ENCODE measurements at places on chromosomes 7 and 10. TPM values are rescaled to one million over a fixed set of nuclear protein-coding genes. Genes with fewer than 3 reads are reported as not detected.

The VAX1 gene
- not detected for total RNA-seq

The PLXDC2 gene
- 0.86 TPM for total RNA-seq

The FFAR4 gene
- total RNA-seq: not detected

The BTBD16 gene
- total RNA-seq: not detected

The FKBP9 gene
- 0.83 TPM for total RNA-seq

DNA sequence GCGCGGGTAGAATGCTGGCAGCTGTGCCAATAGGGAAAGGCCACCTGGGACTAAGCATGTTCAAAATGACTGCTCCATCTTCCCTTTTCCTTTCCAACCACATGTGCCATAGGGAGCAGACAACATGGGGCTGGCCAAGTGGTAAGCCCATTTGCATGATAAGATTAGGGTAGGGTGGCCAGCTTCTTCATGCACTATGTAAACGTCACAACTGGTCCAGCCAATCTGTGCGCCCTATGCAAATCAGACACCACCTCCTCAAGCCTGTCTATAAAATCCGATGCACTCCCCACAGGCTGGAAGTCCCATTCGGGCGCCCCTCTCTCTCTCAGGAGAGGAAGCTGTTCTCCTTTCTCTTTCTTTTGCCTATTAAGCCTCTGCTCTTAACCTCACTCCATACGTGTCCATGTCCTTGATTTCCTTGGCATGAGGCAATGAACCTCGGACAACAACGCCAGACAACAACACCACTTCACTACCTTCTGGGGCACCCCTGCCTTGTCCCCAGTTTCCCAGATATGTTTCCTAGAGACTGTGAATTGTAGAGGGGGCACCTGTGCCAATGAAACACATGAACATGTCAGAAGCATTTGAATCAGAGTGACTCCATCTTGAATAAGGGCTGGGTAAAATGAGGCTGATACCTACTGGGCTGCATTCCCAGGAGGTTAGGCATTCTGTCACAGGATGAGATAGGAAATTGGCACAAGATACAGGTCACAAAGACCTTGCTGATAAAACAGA lies 19.1 kb upstream of the EXOC6 start:
- peaks cover 12% of the 10 kb centered on the region for H3K4me1 ChIP-seq
- no peaks in the 10 kb centered on the region for H3K27me3 ChIP-seq
- H3K36me3 ChIP-seq: no peaks in the 10 kb centered on the region
- no peak for DNase-seq
- H3K27ac ChIP-seq: no peak overlapping the region

DNA sequence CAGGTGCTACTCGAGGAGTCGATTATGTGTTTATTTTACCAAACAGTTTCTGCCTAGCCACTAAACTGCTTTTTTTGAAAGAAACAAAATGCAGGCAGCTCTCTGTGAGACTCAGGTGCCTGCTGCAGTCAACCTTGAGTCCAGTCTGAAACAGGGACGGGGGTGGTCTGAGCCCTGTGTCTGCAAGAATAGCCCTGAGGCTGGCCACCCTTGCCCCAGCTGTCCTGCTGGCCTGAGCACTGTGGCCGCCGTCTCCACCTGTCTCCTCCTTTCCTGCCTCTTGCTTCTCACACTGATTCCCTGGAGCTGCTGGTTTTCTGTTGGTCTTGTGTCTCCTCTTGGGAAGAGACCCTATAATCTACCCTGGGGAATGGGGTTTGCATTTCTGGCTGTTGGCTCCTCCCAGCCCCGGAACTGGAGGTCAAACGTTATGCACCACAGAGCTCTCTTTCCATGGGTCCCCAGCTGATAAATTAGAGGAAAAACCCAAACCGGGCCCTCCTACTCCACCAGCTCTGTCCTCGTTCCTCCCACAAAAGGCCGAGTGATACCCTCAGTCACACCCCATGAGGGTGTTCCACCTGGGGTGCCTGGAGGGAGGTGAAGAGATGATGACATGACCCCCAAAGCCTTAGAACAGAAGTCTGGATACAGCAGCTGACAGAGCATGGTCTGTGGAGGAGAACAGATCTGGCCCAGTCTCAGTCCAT lies 15.0 kb upstream of the SLC18A3 start:
- peaks cover 3% of the 10 kb centered on the region for H3K4me1 ChIP-seq
- DNase-seq: no peak
- peaks cover 21% of the 10 kb centered on the region for H3K27me3 ChIP-seq
- H3K27ac ChIP-seq: no peak overlapping the region
- no peaks in the 10 kb centered on the region for H3K36me3 ChIP-seq

DNA sequence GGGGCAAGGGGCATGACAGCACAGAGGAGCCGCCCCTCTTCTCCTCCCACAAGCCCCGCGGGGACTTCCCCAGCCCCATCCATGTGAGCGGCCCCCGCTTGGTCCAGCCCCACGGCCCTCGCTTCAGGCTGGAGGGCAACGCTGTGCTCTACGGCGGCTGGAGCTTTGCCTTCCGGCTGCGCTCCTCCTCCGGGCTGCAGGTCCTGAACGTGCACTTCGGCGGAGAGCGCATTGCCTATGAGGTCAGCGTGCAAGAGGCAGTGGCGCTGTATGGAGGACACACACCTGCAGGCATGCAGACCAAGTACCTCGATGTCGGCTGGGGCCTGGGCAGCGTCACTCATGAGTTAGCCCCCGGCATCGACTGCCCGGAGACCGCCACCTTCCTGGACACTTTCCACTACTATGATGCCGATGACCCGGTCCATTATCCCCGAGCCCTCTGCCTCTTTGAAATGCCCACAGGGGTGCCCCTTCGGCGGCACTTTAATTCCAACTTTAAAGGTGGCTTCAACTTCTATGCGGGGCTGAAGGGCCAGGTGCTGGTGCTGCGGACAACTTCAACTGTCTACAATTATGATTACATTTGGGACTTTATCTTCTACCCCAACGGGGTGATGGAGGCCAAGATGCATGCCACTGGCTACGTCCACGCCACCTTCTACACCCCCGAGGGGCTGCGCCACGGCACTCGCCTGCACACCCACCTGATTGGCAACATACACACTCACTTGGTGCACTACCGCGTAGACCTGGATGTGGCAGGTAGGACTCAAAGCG lies 5.1 kb downstream of the AOC1 start:
- H3K4me1 ChIP-seq: no peaks in the 10 kb centered on the region
- H3K36me3 ChIP-seq: no peaks in the 10 kb centered on the region

GRCh38 chr7:20129920-20130319 lies 87.3 kb downstream of the MACC1 start:
- no peak overlapping the region for H3K4me3 ChIP-seq
- no peaks in the 10 kb centered on the region for H3K36me3 ChIP-seq
- DNase-seq: no peak
- H3K27me3 ChIP-seq: peaks cover 2% of the 10 kb centered on the region

GRCh38 chr10:86042161-86042560 lies 324.4 kb downstream of the GRID1 start:
- H3K36me3 ChIP-seq: no peaks in the 10 kb centered on the region
- no peak overlapping the region for H3K27ac ChIP-seq
- H3K4me1 ChIP-seq: peaks cover 5% of the 10 kb centered on the region
- DNase-seq: no peak

DNA sequence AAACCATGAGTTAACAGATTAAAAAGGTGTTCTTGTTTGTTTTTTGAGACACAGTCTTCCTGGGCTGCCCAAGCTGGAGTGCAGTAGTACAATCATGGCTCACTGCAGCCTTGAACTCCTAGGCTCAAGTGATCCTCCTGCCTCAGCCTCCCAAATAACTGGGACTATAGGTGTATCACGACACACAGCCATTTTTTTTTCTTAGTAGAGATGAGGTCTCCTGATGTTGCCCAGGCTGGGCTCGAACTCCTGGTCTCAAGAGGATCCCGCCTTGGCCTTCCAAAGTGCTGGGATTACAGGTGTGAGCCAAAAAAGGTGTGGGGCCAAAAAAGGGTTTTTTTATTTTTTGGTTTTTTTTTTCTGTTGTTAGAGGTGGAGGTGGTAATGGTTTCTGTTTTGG lies 29.3 kb downstream of the KMT2C start:
- H3K36me3 ChIP-seq: peaks cover 6% of the 10 kb centered on the region
- no peak overlapping the region for H3K4me3 ChIP-seq
- no peak for DNase-seq
- no peak overlapping the region for H3K27ac ChIP-seq
- no peaks in the 10 kb centered on the region for H3K4me1 ChIP-seq

GRCh38 chr10:50937230-50937907 lies 51.9 kb upstream of the A1CF start:
- H3K27me3 ChIP-seq: peaks cover 4% of the 10 kb centered on the region
- no peaks in the 10 kb centered on the region for H3K36me3 ChIP-seq
- no peak overlapping the region for H3K27ac ChIP-seq
- DNase-seq: no peak
- no peaks in the 10 kb centered on the region for H3K4me1 ChIP-seq
- H3K4me3 ChIP-seq: no peak overlapping the region

GRCh38 chr7:158042156-158042880 lies 545.3 kb downstream of the PTPRN2 start:
- H3K27me3 ChIP-seq: no peaks in the 10 kb centered on the region
- no peaks in the 10 kb centered on the region for H3K4me1 ChIP-seq

GRCh38 chr7:57308631-57309408 lies 141.2 kb upstream of the ZNF716 start:
- no peak for DNase-seq
- no peaks in the 10 kb centered on the region for H3K4me1 ChIP-seq
- no peak overlapping the region for H3K27ac ChIP-seq
- H3K4me3 ChIP-seq: no peak overlapping the region

- H3K27me3 ChIP-seq: peaks cover 33% of the 10 kb centered on the region
- no peaks in the 10 kb centered on the region for H3K36me3 ChIP-seq
- no peaks in the 10 kb centered on the region for H3K4me1 ChIP-seq
- H3K27ac ChIP-seq: no peak overlapping the region
- H3K4me3 ChIP-seq: no peak overlapping the region
Observed at GRCh38 chr10:4677296-4678021, 148.5 kb upstream of the AKR1E2 start.

GRCh38 chr7:73549176-73549575 lies 8.3 kb downstream of the BCL7B start:
- no peak for DNase-seq
- H3K4me1 ChIP-seq: peaks cover 15% of the 10 kb centered on the region
- H3K4me3 ChIP-seq: no peak overlapping the region
- peak overlapping the region; percentile 36 for H3K27ac ChIP-seq
- H3K36me3 ChIP-seq: peaks cover 31% of the 10 kb centered on the region
- H3K27me3 ChIP-seq: no peaks in the 10 kb centered on the region

- no peaks in the 10 kb centered on the region for H3K27me3 ChIP-seq
- H3K36me3 ChIP-seq: no peaks in the 10 kb centered on the region
- no peak for DNase-seq
- H3K4me1 ChIP-seq: no peaks in the 10 kb centered on the region
Observed at GRCh38 chr10:106935978-106936451, 228.5 kb downstream of the SORCS1 start.

DNA sequence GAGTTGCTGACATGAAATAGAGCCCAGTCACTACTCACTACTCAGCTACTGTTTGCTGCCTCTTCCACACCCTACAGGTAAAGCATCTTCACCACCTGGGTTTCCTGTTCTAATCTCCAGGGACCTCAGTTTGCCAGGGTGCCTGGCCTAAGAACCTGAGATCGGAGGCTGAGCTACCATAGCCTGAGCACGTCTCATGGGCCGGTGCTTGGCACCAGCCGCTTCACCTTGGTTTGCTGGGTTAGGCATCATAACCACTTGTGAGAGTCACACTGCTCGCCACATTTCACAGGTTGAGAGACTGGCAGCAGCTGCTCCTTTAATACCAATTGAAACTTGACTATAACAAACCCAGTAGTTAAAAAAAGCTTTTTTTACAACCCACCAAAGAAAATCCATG lies 75.1 kb downstream of the EMX2 start:
- no peak overlapping the region for H3K27ac ChIP-seq
- H3K27me3 ChIP-seq: peaks cover 6% of the 10 kb centered on the region
- H3K4me3 ChIP-seq: no peak overlapping the region
- H3K36me3 ChIP-seq: no peaks in the 10 kb centered on the region

DNA sequence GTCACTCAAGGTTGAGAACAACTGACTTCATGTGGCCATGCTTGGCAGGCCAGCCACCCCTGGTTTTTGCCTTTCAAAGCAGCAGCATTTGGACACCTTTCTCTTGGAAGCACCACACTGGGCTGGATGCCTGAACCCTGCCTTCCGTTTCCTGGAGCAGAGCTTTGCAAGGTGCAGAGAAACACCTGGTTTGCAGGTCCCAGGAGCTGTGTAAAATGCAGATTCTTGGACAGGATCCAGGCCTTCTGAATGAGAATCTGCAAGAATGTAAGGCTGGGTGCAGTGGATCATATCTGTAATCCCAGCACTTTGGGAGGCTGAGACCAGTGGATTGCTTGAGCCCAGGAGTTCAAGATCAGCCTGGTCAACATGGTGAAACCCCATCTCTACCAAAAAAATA lies 18.0 kb upstream of the DUSP5 start:
- DNase-seq: no peak
- no peak overlapping the region for H3K4me3 ChIP-seq
- H3K27me3 ChIP-seq: peaks cover 4% of the 10 kb centered on the region
- H3K36me3 ChIP-seq: no peaks in the 10 kb centered on the region

DNA sequence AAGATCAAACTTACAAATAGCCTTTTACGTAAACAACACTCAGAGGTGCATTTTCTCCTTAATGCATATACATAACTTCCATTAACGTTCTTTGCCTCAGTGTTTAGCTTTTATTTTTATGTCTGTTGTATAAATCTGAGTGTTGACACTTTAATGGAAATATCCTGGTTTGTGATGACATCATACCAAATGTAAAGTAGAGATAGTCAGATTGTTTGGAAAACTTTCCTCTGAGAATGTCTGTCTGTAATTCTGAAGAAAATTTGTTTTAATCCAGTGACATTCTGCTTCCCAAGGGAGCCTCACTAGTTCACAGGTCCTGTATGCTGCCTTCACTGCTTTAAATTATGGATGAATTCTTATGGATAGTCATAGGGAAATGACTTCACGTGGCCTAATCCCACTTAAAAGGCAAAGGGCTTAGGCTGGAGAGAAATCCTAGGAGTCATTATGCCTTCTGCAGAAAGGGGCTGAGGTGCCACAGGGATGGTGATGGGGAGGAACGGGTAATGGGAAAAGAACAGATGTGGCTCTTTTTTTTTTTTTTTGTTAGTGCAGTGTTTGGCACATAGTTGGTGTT lies 93.2 kb downstream of the DNAJB9 start:
- H3K27me3 ChIP-seq: peaks cover 7% of the 10 kb centered on the region
- DNase-seq: no peak
- no peaks in the 10 kb centered on the region for H3K4me1 ChIP-seq
- no peak overlapping the region for H3K27ac ChIP-seq
- no peaks in the 10 kb centered on the region for H3K36me3 ChIP-seq
- H3K4me3 ChIP-seq: no peak overlapping the region

DNA sequence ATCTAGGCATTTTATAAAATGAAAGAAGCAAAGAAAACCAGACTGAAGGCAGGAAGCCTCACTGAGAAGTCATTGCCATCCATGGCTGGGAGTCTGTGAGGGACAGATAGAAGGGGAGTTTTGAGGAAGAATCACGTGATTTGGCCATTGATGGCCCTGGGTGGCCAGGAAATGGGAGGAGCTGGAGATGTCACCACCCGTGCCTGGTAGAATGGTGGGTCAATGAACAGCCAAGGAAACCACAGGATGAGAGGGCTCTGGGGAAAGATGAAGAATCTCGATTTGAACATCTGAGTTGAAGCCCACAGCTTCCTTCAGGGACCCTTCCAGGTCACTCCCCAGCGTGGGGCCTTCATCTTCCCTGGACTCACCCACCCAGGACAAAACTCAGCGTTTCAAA lies 103.3 kb upstream of the CHST15 start:
- peaks cover 3% of the 10 kb centered on the region for H3K4me1 ChIP-seq
- H3K27me3 ChIP-seq: peaks cover 15% of the 10 kb centered on the region
- no peak overlapping the region for H3K27ac ChIP-seq
- no peaks in the 10 kb centered on the region for H3K36me3 ChIP-seq
- H3K4me3 ChIP-seq: no peak overlapping the region
